ENCODE measurements at places on chromosomes 3 and 15.

DNA sequence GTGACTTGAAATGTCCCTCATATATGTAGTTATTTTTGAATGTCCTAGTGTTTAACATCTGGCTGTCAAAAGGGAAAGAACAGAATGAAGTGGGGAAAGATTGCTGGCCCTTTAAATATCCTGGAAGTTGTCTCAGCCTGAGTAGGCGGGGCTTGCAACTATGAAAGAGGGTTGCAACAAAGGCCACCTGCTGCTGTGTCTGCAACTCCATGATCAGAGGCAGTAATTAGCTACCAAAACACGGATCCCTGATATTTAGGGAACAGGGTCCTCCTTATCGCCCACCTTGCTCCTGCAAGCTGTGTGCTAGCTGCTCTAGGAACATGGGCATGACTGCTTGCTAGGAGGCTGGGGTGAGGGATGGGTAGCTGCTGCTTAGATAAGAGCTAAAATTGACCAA is 100.2 kb upstream of the CFAP20DC start:
- DNase-seq: no peak

DNA sequence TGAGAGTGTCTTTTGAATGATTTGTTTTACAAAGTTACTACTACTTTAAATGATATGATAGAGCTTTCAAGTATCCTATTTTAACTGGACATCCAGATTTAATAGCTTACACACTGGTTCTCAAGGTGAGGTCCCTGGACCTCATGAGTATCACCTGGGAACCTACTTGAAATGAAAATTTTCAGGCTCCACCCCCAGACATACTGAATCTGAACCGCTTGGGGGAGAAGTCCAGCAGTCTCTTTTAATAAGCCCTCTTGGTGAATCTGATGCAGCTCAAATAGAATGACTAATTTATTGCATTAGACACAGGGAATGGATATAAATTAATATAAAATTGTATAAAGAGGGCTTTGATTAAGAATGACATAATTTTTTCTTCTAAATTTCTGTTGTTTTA is 29.4 kb upstream of the SLITRK3 start:
- no peak for DNase-seq

GRCh38 chr3:194937144-194937543 is 251.5 kb downstream of the FAM43A start:
- no peak for DNase-seq

- no peak for DNase-seq
These were observed 265.3 kb upstream of the POU1F1 start for GRCh38 chr3:87541723-87542122.

- DNase-seq: no peak
These were observed 48.1 kb downstream of the SH3BP5 start for GRCh38 chr3:15284121-15284889.

- DNase-seq: no peak
These were observed 148.8 kb upstream of the ROPN1 start for GRCh38 chr3:124140746-124141145.

- no peak for DNase-seq
These were observed 21.9 kb upstream of the LIPC start for GRCh38 chr15:58409861-58410260.

- no peak for DNase-seq
These were observed 1441.5 kb downstream of the OTOL1 start for GRCh38 chr3:162938083-162938482.

- no peak for DNase-seq
These were observed 36.1 kb upstream of the PYDC2 start for GRCh38 chr3:191424881-191425280.

GRCh38 chr3:126023390-126023789 is 54.4 kb downstream of the ROPN1B start:
- no peak for DNase-seq
